ENCODE measurements at places on chromosomes 1 and 21.

DNA sequence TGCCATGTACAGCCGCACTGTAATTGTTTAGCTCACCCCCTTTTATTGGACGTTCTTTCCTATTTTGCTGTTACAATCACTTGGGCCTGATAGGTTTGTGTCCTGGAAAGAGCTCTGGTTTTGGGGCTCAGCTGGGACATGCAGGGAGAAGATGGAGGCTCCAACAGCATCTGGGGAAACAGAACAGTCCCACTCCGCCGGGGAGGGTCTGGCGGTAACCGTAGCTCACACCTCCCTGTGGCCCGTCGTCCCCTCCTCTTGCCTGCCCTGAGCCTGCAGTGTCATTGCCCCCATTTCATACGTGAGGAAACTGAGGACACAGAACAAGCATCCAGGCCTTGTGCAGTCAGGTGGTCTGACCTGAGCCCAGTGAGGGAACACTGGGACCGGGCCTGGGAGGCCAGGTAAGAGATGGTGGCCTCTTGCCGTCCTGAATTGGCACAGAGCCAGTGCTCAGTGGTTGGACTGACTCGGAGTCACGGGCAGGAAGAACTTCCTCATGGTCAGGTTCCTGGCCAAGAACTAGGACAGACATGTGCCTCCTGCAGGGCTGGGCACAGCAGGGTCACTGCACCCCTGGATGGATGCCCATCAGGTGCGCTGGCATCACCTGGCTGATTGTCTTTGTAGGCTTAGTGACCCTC, 41.8 kb downstream of the S100B start:
- DNase-seq = no peak

DNA sequence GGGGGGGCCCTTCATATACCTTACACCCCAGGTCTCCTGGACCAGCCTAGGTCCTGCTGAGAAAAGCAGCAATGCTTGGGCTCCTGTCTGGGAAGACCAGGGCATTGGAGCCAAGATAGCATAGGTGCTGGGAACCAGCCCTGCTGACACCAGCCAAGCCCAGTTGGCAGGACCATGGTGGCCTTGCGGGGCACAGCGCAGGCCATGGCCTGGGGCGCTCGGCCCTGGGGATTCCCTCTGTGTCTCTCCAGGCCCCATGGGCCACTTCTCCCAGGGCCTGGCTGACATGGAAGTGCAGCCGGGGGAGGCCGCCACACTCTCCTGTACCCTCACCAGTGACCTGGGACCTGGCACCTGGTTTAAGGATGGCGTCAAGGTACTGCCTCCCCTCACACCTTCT, 23.3 kb downstream of the IGFN1 start:
- DNase-seq = no peak

GRCh38 chr1:39758556-39759435, 12.4 kb downstream of the OXCT2 start:
- no peak for DNase-seq

GRCh38 chr1:156765666-156766065, 1.7 kb upstream of the PRCC start:
- no peak for DNase-seq

DNA sequence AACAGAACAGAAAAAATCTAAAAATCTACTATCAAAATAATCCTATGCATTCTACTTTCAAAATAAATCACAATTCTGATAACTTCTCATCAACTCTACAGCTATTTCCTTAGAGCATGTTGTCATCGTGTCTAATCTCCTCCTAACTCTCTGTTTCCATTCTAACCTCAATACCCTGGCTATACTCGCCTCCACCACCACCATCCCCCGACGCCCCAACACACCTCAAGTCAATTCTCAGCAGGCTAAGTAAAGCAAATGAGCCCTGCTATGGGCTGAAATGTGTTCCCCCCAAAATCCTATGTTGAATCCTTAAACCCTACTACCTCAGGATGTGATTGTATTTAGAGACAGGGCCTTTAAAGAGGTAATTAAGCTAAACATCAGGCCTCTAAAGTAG, 34.6 kb downstream of the NRDC start:
- no peak for DNase-seq

- peak; percentile 71 for DNase-seq
Measured at GRCh38 chr1:167808104-167808503, 86.3 kb downstream of the MPZL1 start.

DNA sequence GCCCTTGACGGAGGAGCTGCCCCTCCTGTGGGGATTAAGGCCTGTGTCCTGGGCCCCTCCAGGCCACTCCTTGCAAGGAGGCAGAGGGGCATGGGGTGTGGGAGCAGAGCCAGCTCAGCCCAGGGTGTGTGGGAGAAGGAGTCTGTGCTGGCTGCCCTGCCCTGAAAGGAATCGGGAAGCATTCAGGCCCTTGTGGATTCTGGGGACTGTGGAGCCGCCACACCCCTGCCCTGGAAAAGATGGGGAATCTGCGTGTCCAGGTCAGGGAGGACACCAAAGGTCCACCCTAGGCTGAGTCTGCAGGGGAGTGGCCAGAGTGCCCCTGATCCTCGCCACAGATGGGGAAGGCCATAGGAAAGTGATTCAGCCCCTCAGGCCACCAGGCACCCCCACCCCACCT, 16.5 kb upstream of the PRDM16 start:
- DNase-seq = no peak

- DNase-seq = no peak
Measured at GRCh38 chr1:110774398-110774797, 98.5 kb upstream of the CD53 start.

DNA sequence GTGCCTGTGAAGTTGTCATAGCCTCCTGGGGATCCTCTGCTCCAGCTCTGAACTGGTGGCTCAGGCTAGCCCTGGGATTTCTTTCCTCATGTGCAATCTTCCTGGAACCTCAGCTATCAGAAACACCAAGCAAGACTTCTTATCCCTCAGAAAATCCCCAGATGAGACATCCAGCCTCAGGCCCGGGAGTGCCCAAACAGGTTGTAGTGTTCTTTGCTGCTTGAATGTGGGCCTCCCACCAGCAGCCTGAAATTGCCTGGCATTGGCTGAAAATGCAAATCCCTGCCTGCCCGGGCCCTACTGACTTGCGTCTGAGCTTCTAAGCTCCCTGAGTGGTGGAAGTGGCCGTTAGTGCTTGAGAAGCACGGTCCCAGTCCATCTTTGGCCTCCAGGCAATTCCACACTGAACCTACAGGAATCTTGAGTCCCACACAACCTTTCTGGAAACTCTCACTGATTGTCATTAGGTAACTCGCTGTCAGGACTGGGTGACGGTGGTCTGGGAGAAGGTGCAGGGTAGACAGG, 146.8 kb downstream of the ZBTB18 start:
- DNase-seq = no peak

- DNase-seq = peak; percentile 37
Measured at GRCh38 chr21:33047231-33047630, 21.5 kb downstream of the OLIG2 start.

GRCh38 chr1:36224537-36225282, 467 bp downstream of the THRAP3 start:
- peak; percentile 93 for DNase-seq

GRCh38 chr1:34164771-34165391, at the start of gene CSMD2:
Gene CSMD2, minus strand, starts transcription at chr1:34165230. Its CDS starts 133 bp downstream, at chr1:34165097.
- peak; percentile 49 for DNase-seq

DNA sequence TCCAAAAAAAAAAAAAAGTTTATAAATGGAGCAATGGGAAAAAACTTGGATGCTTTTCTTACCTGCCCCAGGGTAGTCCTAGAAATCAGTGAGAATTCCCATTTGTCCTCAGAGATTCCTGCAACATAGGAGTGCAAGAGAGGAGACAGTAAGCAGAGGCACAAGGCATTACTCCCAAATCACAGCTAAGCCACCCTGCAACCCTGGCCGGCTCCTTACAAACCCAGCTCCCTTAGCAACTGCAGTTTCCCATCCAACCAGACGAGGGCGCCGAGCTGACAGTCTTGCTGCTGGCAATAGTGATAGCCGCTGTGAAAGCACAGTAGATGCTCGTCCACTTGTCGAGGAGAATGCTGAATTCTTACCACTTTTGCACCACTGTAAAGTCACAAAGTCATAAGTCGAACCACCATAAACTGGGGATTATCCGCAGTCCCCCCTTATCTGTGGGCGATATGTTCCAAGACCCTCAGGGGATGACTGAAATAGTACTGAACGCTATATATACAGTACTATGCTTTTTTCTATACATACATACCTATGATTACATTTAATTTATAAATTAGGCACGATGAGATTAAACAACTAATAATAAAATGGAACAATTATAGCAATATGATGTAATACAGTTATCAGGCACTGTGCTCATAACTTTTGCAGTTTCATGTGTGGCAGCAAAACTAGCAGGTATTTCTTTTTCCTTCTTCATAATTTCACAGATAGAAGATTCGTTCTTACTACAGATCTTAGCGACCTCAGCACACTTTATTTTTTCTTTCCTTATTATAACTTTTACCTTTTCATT, 6.0 kb upstream of the PITHD1 start:
- peak; percentile 75 for DNase-seq

- peak; percentile 68 for DNase-seq
Measured at GRCh38 chr1:152034654-152035538, 1.9 kb downstream of the S100A11 start.

DNA sequence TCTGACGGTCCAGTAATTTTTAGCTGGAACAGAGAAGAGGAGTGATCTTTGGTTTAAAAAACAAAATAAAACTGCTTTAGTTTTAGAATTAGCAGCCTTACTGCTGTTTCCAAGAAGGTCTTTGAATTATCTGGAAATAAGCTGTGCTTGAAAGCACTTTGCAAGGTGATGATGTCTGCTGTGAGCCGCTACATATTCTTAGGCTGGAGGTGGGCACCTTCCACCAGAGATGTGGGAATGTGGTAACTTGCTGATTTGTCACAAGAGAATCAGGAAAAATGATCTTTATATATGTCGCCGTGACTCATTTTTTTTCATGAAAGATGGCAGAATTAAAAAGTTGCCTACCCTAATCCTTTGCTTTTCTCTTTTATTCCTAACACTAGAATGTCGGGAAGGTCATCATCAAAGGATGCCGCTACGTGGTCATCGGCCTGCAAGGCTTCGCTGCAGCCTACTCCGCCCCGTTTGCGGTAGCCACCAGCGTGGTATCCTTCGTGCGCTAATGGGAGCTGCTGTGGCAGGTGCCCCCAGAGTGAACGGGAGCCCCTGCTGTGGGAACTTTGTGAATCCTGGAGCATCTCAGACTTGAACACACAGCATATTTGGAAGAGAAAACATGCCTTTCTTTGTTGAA, 6.2 kb downstream of the C1orf115 start:
- no peak for DNase-seq

- no peak for DNase-seq
Measured at GRCh38 chr1:106875622-106876021, 180.9 kb upstream of the PRMT6 start.

GRCh38 chr1:41758904-41759548, 159.7 kb downstream of the HIVEP3 start:
- DNase-seq = peak; percentile 89

GRCh38 chr1:183000167-183000962, 22.9 kb upstream of the LAMC1 start:
- no peak for DNase-seq

DNA sequence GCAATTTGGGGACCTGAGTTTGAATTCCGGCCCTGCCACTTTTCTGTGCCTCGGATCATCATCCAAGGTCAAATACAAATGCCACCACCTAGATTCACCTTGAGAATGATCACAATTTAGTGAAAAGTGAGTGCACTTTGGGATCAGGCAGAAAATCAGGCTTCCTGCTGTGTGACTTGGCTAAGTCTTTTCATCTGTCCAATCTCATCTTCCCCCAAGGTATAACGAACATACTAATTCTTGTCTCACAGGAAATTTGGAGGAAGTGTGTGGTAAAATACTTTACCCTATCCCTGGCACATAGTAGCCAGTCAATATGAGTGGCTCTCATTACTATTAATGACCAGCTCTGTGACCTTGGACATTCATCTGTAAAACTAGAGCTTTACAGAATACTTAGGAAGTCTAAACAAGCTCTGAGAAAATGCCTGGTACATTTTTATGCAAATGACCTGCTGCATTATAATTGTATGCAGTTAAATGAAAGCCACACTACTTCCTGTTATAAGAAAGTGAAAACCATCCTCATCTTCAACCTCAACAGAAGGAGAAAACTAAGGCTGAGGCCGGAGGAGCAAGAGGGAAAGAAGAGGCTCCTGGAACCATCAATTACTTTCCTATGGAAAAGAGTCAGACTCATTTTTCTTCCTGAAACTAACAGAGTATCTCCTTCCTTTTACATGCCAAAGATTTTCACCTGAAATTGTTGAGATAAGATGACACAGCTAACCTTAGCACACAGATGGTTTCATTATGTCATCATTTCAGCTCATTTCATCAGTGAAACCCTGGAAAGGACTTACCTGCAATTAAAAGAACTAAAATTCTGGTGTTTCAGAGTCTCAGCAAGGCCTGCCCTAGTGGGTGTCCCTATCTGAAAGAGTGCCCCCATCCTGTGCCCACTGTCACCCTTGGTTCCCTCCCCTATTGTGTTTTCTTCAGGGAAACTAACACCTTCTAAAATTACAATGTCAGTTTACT, 32.6 kb upstream of the RGS8 start:
- no peak for DNase-seq

GRCh38 chr1:159177272-159177907, 6.0 kb downstream of the CADM3 start:
- peak; percentile 56 for DNase-seq

DNA sequence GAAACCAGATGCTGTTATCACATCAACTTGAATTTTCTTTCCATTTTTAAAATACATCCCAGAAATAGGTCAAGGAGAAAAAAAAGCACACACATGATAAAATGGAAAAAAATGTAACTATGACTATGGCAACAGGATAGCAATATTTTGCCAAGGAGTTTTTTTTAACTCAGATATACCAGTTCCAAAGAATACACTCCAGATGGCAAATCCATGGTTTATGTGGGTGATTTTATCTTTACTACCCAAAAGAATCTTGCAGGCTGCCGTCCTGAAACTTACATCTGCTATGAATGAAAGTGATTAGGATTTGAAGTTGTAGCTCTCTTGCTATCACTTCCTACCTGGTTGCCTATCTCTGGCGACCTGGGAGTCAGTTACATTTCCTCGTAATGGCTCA, 91.0 kb upstream of the PLPPR4 start:
- peak; percentile 54 for DNase-seq

- peak; percentile 44 for DNase-seq
Measured at GRCh38 chr1:188489336-188490112, 1660.8 kb downstream of the PLA2G4A start.

DNA sequence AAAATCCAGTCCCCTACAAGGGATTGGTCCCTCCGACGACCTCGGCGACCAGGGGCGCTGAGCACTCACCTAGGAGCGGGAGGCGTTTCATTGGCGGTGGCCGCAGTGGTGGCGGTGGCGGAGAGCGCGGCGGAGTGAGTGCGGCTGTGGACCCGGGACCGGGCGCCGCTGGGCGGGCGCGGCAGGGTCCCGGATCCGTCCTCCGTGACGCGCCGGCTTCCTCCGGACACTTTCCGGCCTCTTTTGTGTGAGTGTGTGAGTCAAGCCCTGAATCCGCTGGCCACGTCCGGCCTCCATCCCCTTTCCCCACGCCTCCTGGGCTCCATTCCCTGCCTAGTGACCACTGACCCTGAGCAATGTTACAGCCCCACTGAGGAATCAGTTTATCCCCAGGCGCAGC, at the start of gene ADGRL4:
Gene ADGRL4, minus strand, starts transcription at position 167 of the 400 bp plus-strand sequence. Its CDS starts 76 bp downstream, at position 91.
- peak; percentile 47 for DNase-seq

- peak; percentile 47 for DNase-seq
Measured at GRCh38 chr1:10378081-10378841, 20.6 kb upstream of the PGD start.

GRCh38 chr1:117600966-117601365, 4.9 kb upstream of the TENT5C start:
- no peak for DNase-seq

All from HFFc6 (cell line).